Hematopoietic multipotent progenitor cell treated with erythropoietin and hydrocortisone succinate and interleukin-3 and kit ligand, for 15 days (in vitro differentiated cells): ENCODE measurements at places on chromosomes 6 and 20.

- DNase-seq, result no peak
Measured at GRCh38 chr6:21300439-21300838, 293.1 kb upstream of the SOX4 start.

GRCh38 chr6:39169448-39170344 is 54.7 kb upstream of the SAYSD1 start:
- no peak for DNase-seq

- no peak for DNase-seq
Measured at GRCh38 chr6:156699017-156699421, 78.2 kb upstream of the ARID1B start.

DNA sequence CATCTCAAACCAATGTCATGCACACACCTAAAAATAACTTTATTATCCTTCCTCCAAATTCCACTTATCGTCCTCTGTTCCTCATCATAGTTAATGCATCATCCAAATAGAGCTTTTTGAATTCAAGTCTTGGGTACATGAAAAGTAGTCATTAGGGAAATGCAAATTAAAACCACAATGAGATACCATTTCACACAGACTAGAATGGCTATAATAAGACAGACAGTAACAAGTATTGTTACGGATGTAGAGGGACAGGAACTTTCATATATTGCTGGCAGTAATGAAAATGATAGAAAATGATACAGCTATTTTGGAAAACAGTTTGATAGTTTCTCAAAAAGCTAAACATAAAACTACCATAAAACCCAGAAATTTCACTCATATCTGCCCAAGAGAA is 59.1 kb downstream of the FHL5 start:
- DNase-seq, result no peak
